Aorta (tissue), 5 donors: ENCODE measurements at places on chromosomes 6 and 20. TPM values are rescaled to one million over a fixed set of nuclear protein-coding genes. Genes with fewer than 3 reads are reported as not detected.

HRH3 gene
- not detected for total RNA-seq

EDN1 gene
- total RNA-seq: 3.4 TPM

MARCKS gene
- 45.6 TPM for total RNA-seq

RIPOR3 gene
- 8.0 TPM for total RNA-seq

KIZ gene
- total RNA-seq: 29.4 TPM

TP53TG5 gene
- 0.66 TPM for total RNA-seq

RAD21L1 gene
- not detected for total RNA-seq

PRR18 gene
- total RNA-seq: not detected

BLCAP gene
- total RNA-seq: 46.9 TPM
